ENCODE measurements at places on chromosomes 1 and 21. TPM values are rescaled to one million over a fixed set of nuclear protein-coding genes. Genes with fewer than 3 reads are reported as not detected.

Gene HES5
- polyA plus RNA-seq: 1.2 TPM

Gene LRRC39
- 0.52 TPM for polyA plus RNA-seq

GRCh38 chr1:52996653-52997052, 65.4 kb upstream of the PODN start:
- no peak for DNase-seq

GRCh38 chr1:24735509-24736375, 9.5 kb upstream of the CLIC4 start:
- peak; percentile 66 for DNase-seq

GRCh38 chr1:89657886-89658285, 25.0 kb downstream of the LRRC8C start:
- no peak for DNase-seq
